Foreskin keratinocyte (primary cell): ENCODE measurements at places on chromosomes 7 and 10.

DNA sequence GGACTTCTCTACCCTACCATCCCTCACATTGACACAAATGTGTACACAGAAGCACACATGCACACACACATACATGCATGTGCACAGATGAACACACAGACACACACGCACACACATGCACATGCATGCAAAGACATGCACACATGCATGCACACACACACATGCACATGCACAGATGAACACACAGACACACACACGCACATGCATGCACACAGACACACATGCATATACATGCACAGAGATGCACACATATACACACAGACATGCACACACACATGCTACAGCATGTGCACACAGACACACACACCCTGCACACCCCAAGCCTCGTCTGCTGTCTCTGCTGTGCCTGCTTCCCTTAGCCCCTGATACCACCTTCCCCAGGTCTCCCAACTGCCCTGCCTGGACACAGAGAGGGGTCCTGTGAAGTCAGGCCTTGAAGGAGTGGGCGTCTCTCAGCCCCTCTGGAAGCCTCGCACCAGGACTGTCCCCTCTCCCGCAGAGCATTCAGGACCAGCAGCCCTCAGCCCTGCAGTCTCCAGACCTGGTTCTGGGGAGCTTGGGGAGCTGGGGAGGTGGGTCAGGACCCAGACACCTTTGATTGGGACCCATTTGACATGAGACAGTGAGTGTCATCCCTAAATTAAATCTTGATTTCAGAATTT lies 181.8 kb downstream of the DNAJB6 start:
- no peak for DNase-seq

DNA sequence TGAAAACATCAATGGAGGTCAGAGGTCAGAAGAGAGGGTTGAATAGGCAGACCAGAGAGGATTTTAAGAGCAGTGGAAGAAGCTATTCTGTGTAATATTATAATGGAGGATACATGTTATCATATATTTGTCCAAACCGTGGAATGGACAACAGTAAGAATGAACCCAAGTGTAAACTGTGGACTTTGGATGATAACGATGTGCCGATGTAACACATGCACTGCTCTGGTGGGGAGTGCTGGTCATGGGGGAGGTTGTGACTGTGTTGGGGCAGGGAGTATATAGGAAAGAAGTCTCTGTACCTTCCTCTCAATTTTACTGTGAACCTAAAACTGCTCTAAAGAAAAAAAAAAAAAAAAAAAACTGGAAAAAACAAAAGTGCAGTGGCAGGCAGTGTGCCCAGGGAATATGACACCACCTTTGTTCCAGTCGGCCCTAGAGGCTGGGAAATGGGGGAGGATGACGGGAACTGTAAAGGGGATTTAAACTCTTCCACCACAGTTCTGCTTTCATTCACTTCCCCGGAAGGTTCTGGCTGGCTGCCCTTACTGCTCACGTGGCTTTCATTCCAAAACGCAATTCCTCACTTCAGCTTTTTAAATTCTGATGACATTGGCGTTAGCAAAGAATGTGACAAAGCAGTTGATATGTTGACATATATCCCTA lies 113.7 kb upstream of the ANKRD1 start:
- DNase-seq: no peak

GRCh38 chr7:28318101-28318762 lies 94.1 kb upstream of the CREB5 start:
- DNase-seq: no peak

- DNase-seq: no peak
These were observed 5.8 kb upstream of the FAM3C start for GRCh38 chr7:121401896-121402295.

- no peak for DNase-seq
These were observed 9.6 kb downstream of the SYPL1 start for GRCh38 chr7:106102387-106102966.

DNA sequence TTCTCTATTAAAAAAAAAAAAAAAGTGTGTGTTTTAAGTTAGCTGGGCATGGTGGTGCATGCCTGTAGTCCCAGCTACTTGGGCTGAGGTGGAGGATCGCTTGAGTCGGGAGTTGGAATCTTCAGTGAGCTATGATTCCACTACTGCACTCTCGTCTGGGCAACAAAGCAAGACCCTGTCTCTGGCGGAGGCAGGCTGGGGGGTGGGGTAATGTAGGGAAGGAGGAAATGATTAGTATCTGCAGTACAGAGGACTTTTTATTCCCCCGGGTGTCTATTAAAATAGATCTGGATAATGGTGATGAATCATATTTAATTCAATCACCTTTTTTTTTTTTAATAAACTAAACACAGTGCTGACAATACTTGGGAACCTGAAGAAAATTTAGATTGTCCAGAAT lies 6.5 kb downstream of the CBX3 start:
- DNase-seq: no peak

DNA sequence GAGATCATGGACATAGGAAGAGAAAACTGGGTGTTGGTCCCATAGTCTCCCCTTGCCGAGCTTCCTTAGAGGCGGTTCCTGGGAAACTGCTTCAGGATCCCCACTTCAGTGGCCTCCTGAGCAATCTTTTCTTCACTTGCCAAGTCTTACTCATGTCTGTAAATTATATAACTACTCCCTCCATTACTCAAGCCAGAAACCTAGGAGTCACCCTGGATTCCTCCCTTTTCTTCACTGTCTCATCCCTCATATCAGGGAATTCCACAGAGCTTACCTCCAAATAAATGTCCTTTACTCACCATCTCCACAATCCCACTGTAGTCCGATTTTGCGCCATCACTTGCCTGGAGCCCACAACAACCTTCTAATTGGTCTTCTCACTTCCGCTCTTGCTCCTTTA lies 29.1 kb upstream of the TRUB1 start:
- DNase-seq: no peak

DNA sequence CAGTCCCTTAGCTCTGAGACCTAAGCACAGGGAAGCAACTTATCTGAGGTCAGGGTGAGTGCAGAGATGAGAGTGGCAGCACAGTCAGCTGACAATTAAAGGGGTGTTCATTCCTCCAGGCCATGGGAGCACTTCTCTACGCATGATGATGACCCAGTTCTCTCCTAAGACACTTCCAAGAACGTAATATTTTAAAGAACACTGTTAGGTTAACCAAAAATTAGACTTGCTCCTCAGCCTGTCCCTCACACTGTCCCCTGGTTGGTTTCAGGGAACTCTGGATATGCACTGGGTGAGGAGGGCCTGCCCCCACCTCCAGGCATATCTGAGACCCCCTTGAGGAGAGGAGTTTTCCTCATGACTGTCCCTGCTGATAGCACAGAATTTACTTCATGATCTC lies 767.5 kb downstream of the GRID1 start:
- no peak for DNase-seq

DNA sequence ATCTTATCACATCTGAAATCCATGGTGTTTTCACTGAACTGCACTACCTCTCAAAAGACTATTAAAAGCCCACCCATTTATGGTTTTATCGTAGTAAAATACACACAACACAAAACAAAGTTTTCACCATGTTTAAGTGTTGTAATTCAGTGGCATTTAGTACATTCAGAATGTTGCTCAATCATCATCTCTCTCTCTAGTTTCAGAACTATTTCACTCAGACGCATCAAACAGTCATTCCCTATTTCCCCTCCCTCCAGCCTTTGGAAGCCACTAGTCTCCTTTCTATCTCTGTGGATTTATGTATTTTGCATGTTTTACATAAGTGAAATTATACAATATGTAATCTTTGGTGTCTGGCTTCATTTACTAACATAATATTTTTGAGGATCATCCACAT lies 332.6 kb downstream of the TNS3 start:
- no peak for DNase-seq
